AG08395 (cell line): ENCODE measurements at places on chromosomes 11 and 22.

- DNase-seq: no peak
Measured at GRCh38 chr11:97015327-97015726, 625.5 kb downstream of the JRKL start.

- DNase-seq: no peak
Measured at GRCh38 chr22:24390576-24390975, 36.8 kb upstream of the ADORA2A start.

GRCh38 chr11:27965559-27965958 lies 142.4 kb downstream of the KIF18A start:
- no peak for DNase-seq

DNA sequence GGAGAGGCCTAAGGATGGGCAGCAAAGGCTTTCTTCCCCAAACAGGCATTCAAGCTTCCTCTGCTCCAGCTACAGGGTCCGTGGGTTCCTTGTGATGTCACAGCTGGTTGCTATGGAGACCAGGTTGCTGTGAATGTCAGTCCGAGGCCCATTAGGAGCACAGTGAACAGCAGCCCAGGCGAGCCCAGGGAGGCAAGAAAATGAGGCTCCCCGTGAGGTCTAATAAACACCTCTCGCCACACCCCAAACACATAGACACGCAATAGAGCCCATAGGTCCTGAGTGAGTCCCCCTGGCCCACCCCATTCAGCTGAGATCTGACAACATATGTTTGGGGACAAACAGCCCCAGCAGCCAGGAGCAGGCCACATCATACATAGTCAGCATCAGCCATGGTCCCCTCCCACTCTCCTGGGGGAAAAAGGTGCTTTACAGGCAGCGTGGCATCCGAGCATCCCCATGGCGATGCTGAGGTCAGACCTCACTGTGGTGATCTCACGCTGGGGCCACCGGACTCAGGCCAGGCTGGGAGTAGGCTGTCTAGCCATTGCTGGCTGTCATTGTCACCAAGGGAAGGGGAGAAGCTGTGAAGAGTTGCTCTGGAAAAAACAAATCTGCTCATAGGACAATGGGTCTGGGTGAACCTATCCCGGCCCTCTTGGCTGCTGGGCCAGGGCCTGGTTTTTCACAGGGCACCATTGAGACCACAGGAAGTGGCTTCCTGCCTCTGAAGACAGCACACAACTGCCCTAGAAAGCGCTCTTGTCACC lies 23.1 kb upstream of the TP53I11 start:
- DNase-seq: no peak

DNA sequence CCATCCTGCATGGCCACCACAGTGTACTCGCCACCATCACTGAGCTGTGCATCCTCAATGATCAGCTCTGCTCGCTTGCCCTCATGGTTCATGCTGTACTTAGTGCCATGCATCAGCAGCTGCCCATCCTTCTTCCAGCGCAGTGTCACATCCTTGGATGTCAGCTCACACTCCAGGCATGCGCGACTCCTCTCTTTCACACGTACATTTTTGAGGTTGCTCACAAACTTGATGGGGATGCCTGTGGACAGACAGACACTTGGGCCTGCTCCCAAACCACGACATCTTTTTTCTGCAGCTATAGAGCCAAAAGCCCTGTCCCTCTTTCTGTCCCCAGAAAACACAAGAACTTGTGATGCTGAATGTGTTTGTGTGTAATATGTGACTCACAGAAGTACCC lies 10.5 kb downstream of the IGSF22 start:
- no peak for DNase-seq

- DNase-seq: peak; percentile 37
Measured at GRCh38 chr11:15180212-15180792, 65.6 kb downstream of the INSC start.

- DNase-seq: no peak
Measured at GRCh38 chr11:2537896-2538724, 93.3 kb downstream of the KCNQ1 start.

GRCh38 chr11:92557879-92558278 lies 333.3 kb downstream of the FAT3 start:
- DNase-seq: no peak

DNA sequence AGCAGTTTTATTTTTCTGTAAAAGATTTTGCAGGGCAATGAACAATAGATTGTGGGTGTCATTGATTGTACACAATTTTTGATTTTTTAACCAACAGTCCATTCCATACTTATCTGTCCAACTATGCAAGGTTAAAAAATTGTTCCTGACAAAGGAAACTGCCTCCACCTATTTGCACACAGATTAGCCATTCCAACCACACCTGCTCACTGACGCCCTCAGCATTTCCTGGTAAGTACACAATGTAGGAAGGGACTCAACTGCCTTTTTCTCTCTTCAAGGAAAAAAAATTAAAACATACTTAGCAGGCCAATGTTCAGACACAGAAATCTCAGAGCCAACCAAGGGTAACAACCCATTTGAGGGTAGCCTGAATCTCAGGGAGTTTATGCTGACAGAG lies 4.3 kb upstream of the FUT4 start:
- DNase-seq: no peak

DNA sequence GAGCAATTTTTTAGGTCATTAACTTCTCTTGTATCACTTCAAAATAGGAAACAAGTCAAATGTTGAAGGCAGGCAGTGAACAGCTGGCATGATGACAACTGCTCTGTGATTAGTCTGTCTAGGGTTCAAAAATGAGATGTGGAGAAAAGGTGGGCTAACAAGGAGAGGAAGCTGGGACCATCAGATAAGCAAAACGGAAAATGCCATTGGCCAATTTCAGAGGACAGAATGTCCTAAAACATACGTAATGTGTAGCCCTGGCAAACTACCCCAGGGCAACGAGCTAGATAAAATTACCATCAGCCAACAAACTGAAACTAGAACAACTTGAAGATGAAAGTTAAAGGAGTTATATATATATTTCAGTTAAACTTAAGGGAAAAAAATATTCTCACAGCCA lies 93.2 kb downstream of the RELT start:
- no peak for DNase-seq

GRCh38 chr11:45754741-45755140 lies 50.2 kb upstream of the SLC35C1 start:
- no peak for DNase-seq

DNA sequence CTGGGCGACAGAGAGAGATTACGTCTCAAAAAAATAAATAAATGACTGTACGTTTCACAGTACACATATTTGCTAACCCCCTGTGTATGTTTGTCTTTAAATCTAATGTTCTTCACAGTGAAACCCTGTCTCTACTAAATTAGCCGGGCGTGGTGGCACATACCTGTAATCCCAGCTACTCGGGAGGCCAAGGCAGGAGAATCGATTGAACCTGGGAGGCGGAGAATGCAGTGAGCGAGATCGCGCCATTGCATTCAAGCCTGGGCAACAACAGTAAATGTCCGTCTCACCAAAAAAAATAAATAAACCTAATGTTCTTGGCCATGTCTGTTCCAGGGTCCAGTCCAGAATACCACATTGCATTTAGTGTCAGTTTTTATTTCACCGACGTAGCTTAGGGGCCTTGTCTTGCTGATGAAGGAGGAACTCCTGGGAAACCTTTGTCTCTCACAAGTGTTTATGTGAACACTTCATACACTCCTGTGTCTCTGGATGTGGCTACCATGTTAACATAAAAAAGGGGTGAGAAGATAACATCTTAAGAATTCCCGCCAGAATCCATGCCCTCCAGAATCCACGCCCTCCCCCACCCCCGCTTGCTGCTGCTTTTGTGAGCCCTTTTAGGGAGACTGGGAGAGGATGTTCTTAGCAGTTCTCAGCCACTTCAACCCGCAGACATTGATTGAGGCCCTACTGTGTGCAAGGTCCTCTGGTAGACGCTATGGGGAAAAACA lies 5.0 kb upstream of the SERHL2 start:
- DNase-seq: no peak
